ENCODE measurements at places on chromosomes 4 and X. TPM values are rescaled to one million over a fixed set of nuclear protein-coding genes. Genes with fewer than 3 reads are reported as not detected.

- no peak for DNase-seq
Observed at GRCh38 chrX:113962343-113962742, 621.5 kb upstream of the HTR2C start.

GRCh38 chr4:10239982-10240654, 123.5 kb upstream of the WDR1 start:
- DNase-seq, result no peak

DNA sequence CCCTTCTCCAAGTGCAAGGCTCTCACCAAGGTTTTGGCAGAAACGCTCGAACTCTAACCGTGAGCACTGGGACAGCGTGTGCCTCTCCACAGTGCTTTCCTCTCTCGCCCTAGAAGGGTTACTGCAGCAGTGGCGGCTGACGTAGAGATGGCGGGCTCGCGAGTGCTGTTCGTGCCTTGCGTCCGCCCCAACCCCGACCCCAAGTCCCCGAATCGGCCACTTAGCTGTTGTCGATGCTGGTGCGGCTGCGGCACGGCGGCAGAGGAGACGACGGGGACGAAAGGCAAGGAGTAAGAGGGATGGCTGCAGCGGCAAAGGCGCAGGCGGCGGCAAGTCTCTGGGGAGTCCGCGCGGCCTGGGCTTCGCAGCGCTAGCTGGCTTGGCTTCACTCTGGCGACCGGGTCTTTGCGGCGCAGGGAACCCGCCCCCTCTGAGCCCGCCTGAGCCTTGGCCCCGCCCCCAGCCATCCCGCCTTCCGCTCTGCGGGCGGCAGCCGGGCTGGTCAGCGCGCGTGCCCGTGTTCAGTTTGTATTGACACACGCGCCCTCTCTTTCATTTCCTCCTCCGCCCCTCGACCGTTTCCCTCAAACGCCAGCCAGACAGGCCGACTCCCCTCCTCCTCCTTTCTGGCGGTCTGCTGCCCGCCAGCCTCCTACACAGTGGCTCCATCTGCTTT, at the start of gene SPIN4:
Gene SPIN4 (minus strand): TSS at position 392 of the 676 bp plus-strand sequence. CDS start 513 bp downstream, outside the sequence.
- peak; percentile 79 for DNase-seq

DNA sequence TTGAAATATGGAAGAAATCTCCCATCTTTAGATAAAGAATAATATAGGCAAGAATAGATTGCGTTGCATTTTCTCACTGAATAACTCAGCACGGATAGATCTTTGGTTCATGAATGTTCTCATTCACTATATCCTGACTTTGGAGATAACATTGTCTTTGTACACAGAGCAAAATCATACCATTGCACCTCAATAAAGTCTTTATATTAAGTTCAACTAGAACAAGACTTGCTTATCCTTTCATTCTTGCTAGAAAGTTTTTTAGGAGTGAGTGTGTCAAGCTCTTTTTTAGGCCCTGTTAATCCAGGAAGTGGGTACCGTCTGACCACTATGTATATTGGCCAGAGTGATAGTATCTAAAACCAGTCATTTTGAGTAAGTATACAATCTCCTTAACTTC, 658.7 kb downstream of the FSTL5 start:
- no peak for DNase-seq

- DNase-seq, result no peak
Observed at GRCh38 chr4:64538219-64538618, 129.0 kb upstream of the TECRL start.

DNA sequence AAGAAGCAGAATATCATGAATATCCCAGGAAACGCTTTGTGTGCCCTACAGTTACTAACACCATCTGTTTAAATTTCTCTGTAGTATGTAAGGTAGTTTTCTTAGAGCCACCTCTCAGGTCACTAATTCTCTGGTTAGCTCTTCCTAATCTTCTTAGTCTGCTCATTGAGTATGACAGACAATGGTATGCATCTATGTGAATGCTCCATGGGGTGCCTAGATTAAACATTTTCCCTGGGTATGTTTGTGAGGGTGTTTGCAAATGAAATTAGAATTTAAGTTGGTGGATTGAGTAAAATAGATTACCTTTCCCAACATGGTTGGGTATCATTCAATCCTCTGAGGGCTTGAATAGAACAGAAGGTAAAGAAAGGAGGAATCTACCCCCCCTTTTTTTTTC, 233.0 kb downstream of the PCDH18 start:
- DNase-seq, result no peak

DNA sequence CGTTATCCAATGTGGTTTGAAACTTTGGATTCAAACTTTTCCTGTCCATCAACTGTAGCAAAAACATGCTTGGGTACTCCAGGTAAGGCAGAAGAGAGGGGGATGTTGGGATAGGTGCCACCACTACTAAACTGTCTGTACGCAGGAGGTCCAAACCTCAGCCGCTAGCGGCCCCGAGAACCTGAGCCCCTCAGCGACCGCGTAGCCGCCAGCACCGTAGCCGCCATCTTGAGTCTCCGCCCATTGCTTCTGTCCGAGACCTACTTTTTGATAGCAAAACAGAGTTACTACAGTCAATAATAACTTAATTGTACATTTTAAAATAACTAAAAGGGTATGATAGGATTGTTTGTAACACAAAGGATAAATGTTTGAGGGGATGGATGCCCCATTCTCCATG, 119.9 kb upstream of the GRID2 start:
- DNase-seq, result no peak

- no peak for DNase-seq
Observed at GRCh38 chr4:4472344-4472958, 69.4 kb downstream of the STX18 start.

PCYT1B gene
- 0.23 TPM for total RNA-seq

DCTD gene
- 69.9 TPM for total RNA-seq
